ENCODE measurements at places on chromosomes 5 and 9.

DNA sequence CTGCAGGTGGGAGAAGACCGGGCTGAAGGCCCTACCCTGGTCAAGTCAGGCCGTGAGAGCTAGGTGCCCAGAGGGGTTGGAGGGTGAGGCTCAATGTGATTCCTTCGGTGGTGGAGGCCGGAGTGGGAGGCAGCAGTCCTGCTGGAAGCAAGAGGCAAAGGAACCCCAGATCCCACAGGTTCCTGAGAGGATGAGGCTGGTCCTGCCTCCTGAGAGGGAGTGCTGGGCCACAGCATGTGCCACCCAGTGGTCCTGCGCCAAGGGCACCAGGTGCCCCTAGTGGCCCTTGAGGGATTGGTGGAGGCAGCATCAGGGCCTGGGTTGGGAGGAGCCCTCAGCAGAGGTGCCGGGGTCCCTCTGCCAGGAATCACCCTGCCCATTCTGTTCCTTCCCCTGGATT, 59.1 kb downstream of the BARX1 start:
- no peak for DNase-seq

GRCh38 chr9:120390637-120391190, 189.3 kb downstream of the CDK5RAP2 start:
- DNase-seq: no peak

DNA sequence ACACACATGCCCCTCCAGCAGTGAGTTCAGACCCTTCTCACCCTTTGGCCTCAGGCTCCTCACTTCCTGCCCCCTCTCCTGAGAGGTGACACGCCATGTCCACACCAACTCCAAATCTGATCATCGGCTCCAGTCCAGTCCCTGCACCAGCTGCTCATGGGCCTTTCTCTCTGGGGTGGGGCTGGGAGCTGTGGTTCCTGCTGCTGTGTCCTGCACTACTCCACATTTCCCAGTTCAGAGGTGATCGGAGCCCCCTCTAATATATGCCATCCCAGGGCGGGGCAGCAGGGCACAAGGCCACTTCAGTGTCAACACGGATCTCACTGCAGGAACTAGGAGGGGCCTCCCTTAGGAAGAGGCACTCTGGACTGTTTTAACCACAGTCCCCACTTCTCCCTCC, 91.5 kb downstream of the ADAMTS2 start:
- DNase-seq: no peak

- DNase-seq: peak; percentile 38
Measured at GRCh38 chr5:139178935-139179334, 19.2 kb downstream of the SIL1 start.

- no peak for DNase-seq
Measured at GRCh38 chr5:131129306-131129705, 35.8 kb downstream of the HINT1 start.
